Esophagus muscularis mucosa (tissue), 4 donors: ENCODE measurements at places on chromosomes 16 and 17. TPM values are rescaled to one million over a fixed set of nuclear protein-coding genes. Genes with fewer than 3 reads are reported as not detected.

- no peak for DNase-seq
- no peak overlapping the region for H3K27ac ChIP-seq
- no peaks in the 10 kb centered on the region for H3K27me3 ChIP-seq
- no peak overlapping the region for H3K4me3 ChIP-seq
Observed at GRCh38 chr17:66787914-66788313, 47.0 kb upstream of the CACNG5 start.

DNA sequence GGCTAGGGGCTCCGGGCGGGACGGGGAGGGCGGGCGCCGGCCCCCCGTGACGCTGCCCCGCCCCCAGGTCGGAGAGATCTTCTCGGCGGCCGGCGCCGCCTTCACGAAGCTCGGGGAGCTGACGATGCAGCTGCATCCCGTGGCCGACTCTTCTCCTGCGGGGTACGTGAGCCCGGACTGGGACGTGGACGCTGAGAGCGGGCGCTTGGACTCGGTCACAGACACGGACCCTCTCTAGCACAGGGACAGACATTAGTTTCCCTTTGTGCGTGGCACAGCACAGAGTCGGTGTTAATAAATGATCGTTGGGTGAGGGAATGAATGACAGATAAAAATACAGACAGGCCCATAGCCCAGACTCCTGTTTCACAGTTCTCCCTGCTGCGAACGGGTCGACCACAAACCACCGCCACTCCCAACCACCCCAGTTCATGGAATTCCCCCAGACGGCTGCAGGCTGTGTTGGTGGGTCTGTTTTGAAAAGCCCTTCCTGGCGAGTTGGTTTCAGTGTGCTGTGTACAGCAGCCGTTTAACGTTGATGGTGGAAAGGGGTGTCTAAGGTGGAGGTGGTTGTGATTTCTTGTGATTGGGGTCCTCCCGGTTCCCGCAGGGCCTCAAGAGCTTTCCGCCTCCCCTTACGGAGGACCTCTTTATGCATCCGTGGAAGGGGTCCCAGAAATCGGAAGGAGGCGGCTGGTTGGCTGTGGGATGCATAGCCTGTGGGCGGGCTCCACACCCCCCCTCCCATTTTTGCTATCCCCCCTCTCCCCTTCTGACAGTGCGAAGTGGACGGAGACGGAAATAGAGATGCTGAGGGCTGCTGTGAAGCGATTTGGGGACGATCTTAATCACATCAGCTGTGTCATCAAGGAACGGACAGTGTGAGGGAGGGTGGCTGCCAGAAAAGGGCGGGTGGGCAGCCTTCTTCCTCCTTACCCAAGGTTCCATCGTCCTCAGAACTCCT, 2.9 kb downstream of the RNASEK start:
- peaks cover 83% of the 10 kb centered on the region for H3K4me1 ChIP-seq
- no peaks in the 10 kb centered on the region for H3K27me3 ChIP-seq
- peak overlapping the region; percentile 71 for H3K4me3 ChIP-seq
- peak overlapping the region; percentile 96 for H3K27ac ChIP-seq
- DNase-seq: no peak

DNA sequence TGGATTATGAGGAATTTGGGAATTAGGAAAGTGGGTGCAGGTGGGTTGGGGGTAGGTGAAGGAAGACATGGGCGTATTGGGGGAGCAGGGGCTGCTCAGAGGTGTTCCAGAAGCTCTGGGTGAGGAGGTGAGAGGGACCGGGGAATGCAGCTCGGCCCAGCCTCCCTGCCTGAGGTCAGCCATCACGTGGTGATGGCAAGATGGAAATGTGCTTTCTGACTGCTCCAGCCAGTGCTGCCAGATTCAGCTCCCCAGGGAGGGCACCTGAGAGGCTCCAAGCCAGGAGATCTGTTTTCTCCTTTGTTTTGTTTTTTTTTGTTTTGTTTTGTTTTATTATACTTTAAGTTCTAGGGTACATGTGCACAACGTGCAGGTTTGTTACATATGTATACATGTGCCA, 35.2 kb upstream of the STH start:
- H3K4me1 ChIP-seq: peaks cover 10% of the 10 kb centered on the region
- H3K27ac ChIP-seq: no peak overlapping the region
- DNase-seq: no peak

DYNLL2 gene
- 22.2 TPM for total RNA-seq

CD300LB gene
- total RNA-seq: 0.23 TPM
